SHP77 treated with DMSO at 0.1 percent for 48 hours (cell line): ENCODE measurements at places on chromosomes 3 and 15.

DNA sequence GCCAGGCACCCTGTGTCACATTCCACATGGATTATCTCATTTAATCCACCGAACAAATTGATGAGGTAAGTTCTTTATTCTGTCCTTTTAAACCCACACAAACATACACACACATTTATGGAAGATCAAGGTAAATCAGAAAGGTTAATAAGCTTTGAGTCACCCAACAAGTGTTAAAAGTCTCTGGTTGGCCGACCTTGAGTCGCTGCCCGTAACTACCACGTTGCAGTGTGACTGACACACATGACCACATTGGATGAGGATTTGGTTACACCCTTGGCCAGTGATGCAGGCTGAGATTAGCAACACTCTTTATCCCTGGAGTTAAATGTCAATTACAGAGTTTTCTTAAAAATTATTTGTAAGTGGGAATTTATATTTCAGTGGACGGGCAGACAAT lies 19.2 kb downstream of the FOXP1 start:
- DNase-seq = no peak

- no peak for DNase-seq
Observed at GRCh38 chr15:47411733-47412132, 305.6 kb upstream of the SEMA6D start.

GRCh38 chr3:112425858-112426750 lies 73.2 kb downstream of the BTLA start:
- no peak for DNase-seq

DNA sequence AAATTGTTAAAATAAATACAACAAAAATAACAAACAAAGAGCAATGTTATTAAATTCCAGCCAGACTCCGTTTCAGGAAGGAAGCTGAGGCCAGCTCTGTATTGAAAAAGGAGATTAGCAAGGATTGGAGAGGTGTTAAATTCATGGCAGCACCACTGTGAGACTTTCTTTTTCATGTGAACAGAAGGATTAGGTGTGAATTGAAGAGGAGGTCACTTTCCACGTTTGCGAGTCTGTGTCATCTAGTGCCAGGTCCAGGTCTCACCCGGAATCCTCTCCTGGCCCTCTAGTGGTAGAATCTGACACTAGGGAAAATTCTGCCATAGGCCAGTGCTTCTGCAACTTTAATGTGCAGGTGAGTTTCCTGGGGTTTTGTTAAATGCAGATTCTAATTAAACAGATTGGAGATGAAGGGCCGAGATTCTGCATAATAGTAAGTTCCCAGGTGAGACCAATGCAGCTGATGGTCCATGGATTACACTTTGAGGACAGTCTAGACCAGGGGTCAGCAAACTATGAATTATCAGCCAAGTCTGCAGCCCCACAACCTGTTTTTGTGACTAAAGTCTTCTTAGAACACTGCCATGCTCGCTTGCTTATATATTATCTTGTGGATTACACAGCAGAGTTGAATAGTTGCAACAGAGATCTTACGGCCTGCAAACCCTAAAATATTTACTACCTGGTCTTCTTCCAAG lies 9.2 kb upstream of the SLC6A1 start:
- no peak for DNase-seq

DNA sequence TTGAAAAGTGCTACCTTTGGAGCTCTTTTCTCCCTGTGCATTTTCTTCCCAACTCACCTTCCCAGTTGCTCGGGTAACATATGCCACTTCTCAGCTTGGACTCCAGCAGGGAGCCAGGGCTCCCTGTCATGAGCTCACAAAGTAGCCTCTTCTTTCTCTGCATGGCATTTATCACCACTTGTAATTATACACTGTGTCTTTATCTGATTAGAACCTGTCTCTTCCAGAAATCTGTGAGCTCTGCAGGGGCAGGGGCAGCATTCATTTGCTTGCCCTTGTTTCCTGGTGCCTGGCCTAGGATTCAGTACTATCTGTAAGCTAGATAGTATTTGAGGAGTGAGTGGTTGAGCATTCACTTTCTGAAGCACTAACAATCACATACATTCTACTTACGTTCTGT lies 100.9 kb downstream of the CLSTN2 start:
- DNase-seq = no peak
